ENCODE measurements at places on chromosomes 7 and 10. TPM values are rescaled to one million over a fixed set of nuclear protein-coding genes. Genes with fewer than 3 reads are reported as not detected.

GRCh38 chr7:3710122-3710521 lies 409.1 kb downstream of the SDK1 start:
- H3K4me1 ChIP-seq = no peaks in the 10 kb centered on the region
- H3K27ac ChIP-seq = no peak overlapping the region
- no peaks in the 10 kb centered on the region for H3K36me3 ChIP-seq

DNA sequence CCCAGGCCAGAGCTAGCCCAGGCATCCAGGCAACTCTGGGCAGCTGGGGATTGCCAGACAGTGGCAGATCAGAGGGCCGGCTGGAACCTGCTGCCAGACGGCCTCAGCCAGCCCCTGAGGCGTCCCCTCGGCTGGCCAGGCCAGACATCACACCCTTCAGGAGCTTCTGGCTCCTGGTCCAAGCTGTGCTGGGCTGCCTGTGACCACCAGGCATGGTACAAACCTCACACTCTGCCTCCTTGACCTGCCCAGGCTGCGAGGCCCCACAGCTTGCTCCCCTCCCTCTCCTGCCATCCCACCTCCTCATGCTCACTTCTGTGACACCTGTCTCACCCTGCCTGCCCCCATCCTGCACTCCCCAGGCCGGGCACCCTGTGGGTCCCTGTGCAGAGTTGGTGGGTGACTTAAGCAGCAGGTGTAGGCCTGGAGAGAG lies 5.7 kb downstream of the DEPP1 start:
- H3K4me3 ChIP-seq = no peak overlapping the region
- no peaks in the 10 kb centered on the region for H3K27me3 ChIP-seq
- peaks cover 15% of the 10 kb centered on the region for H3K4me1 ChIP-seq
- no peak overlapping the region for H3K27ac ChIP-seq
- no peak for DNase-seq
- no peaks in the 10 kb centered on the region for H3K36me3 ChIP-seq

GRCh38 chr10:45427970-45428366 lies 54.0 kb downstream of the ALOX5 start:
- H3K27me3 ChIP-seq = no peaks in the 10 kb centered on the region
- no peak overlapping the region for H3K27ac ChIP-seq
- H3K4me3 ChIP-seq = no peak overlapping the region
- DNase-seq = no peak

DNA sequence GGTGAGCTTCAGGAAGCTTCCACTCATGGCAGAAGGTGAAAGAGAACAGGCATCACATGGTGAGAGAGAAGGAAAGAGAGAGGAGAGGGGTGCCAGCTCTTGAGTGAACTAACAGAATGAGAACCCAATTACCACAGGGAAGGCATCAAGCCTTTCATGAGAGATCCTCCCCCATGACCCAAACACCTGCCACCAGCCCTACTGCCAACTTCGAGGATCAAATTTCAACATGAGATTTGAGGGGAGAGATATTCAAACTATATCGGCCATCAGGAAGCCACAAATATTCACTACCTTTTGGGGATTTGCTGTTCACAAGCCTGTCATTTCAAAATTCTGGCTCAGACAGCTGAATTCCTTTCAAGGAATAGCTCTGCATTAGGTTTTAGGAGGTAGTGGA lies 39.9 kb upstream of the SMNDC1 start:
- H3K4me1 ChIP-seq = no peaks in the 10 kb centered on the region
- no peaks in the 10 kb centered on the region for H3K27me3 ChIP-seq
- H3K4me3 ChIP-seq = no peak overlapping the region

DNA sequence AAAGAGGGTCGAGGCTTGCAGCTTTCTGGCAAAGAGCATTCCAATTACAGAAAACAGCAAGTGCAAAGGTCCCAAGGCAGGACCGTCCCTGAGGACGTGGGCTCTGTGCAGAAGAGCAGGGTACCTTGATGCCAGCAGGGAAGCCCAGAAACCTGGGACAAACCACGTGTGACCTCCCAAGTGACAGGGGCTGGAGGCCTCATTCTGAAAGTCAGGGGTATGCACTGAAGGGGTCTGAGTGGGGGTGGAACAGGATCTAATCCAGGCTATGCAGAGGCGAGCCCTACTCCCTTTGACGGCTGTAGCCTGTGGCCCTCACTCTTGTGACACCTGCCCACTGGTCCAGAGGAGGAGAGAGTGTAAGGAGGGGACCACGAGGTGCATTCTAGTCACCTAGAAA lies 22.9 kb downstream of the TMEM273 start:
- H3K27me3 ChIP-seq = no peaks in the 10 kb centered on the region
- H3K4me3 ChIP-seq = no peak overlapping the region
- H3K36me3 ChIP-seq = no peaks in the 10 kb centered on the region
- no peak overlapping the region for H3K27ac ChIP-seq
- no peak for DNase-seq
- no peaks in the 10 kb centered on the region for H3K4me1 ChIP-seq

DNA sequence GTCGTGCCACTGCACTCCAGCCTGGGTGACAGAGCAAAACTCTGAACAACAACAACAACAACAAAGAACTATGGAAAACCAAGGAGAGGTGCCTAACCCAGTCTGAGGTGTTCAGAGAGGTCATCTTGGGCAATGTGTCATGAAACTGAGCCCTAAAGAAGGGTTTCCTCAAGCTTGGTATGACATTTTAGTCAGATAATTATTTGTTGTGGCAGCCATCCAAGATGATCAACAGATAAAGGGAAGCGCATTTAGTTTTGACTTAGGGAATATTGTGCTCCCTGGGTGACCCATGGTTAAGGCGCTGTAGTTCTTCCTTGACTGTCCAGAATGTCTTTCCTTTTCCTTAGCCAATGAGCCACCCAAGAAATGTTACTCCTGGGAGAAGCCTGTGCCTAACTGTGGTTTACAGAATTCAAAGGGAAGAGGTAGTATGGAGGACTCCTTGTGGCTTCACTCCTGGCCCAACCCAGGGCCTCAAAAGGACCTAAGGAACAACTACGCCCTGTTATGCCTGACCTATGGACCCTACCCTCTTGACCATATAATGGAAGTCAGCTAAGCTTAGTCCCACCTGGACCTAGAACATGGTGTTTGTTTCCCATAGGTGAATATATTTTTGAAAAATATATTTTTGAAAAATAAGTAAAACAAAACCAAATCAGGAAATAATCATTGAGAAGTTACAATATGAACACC lies 42.4 kb downstream of the TPST1 start:
- peaks cover 5% of the 10 kb centered on the region for H3K4me1 ChIP-seq
- DNase-seq = no peak
- H3K4me3 ChIP-seq = no peak overlapping the region
- H3K27ac ChIP-seq = no peak overlapping the region
- no peaks in the 10 kb centered on the region for H3K27me3 ChIP-seq

DNA sequence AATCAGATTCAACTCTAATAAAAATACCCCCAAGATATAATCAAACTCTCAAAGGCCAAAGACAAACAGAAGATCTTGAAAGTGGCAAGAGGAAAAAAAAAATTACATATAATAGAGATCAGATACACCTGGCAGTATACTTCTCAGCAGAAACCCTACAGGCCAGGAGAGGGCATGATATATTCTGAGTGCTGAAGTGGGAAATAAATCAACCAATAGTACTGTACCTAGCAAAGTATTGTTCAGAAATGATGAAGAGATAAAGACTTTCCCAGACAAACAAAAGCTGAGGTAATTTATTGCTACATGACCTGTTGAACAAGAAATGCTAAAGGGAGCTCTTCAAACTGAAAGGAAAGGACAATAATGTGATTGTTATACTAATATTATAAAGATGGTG lies 291.9 kb downstream of the SH2D4B start:
- no peaks in the 10 kb centered on the region for H3K36me3 ChIP-seq
- no peaks in the 10 kb centered on the region for H3K27me3 ChIP-seq
- no peaks in the 10 kb centered on the region for H3K4me1 ChIP-seq
- H3K27ac ChIP-seq = no peak overlapping the region

DNA sequence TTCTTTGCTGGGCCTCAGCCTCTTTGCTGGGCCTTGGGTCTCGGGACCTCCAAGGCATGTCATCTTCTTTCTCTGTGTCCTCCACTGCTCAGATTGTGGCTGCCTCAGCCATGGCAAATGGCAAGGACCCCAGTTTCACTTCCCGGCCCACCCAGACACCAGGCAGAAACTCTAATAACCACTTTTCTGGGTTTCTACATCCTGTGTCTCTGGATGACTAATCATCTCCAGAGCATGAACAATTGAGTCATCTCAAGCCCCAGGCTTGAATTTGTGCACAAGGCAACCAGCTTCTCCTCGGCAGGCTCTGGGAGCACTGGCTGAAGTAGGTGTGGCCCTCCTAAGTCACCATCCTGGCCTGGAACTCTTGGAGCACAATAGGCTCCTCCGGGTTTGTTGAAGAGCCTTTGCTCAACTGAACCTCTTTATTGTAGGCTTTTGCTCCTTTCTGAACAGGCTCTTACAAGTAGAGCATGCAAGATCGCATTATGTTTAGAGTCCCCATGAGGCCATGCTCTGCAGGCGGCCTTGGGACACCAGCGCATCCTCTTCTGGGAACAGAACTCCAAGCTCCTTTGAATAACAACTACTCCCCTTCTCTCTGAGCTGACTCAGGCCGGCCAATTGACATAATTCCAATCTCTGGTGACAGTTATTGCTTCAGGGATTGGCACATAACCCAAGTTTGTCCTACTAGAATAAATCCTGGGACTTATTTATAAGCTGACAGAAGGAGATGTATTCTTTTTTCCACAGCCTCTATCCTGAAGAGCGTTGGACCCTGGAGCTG lies 218.1 kb downstream of the WDR11 start:
- H3K4me1 ChIP-seq = no peaks in the 10 kb centered on the region
- no peak overlapping the region for H3K4me3 ChIP-seq
- no peaks in the 10 kb centered on the region for H3K36me3 ChIP-seq
- H3K27ac ChIP-seq = no peak overlapping the region
- no peak for DNase-seq
- no peaks in the 10 kb centered on the region for H3K27me3 ChIP-seq

DNA sequence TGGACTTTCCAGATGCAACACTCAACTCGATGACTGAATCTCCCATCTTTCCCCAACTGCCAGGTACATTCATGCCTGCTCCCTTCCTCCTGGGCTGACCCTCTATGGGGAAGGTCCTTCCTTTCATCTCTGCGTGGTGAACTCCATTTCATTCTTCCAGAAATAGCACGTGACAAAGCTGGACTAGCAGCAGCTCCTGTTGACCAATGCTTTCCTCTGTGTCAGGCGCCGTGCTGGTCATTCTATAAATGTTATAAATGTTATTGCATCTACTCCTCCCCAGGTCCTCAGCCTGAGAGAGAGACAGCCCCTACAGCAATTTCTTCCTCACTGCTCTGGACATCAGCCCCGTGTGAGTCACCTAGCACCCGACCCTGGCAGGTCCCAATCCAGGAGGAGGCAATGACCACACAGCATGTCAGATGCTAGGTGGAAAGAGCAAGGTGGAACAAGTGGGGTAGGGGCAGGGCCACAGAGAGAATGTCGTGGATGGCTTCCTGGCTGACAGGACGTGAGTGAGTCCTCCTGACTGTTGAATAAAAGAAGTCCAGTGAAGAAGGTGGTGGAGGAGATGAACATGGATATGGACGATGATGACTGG lies 178.1 kb downstream of the ADAM12 start:
- no peak overlapping the region for H3K27ac ChIP-seq
- no peaks in the 10 kb centered on the region for H3K27me3 ChIP-seq
- H3K4me1 ChIP-seq = peaks cover 9% of the 10 kb centered on the region

DNA sequence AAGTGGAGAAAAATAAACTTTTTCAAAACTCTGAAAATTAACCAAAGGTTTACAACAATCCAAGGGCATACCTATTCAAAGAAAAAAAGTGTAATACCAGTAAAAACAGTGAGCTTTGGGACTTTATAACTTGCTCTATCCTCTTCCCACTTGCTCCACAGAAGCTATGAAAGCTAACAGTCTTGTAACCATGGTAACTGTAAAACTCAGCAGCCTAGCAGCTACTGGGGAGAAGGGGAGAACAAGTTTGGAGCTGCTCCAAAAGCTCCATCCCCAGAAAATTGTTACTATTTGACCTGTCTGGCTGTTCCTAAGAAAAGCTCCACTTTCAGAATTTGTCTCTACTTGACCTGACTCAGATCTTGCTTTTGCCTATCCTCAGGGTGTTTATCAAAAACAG lies 191.5 kb downstream of the OTUD1 start:
- H3K4me3 ChIP-seq = no peak overlapping the region
- H3K27ac ChIP-seq = no peak overlapping the region
- no peaks in the 10 kb centered on the region for H3K36me3 ChIP-seq
- no peaks in the 10 kb centered on the region for H3K27me3 ChIP-seq

DNA sequence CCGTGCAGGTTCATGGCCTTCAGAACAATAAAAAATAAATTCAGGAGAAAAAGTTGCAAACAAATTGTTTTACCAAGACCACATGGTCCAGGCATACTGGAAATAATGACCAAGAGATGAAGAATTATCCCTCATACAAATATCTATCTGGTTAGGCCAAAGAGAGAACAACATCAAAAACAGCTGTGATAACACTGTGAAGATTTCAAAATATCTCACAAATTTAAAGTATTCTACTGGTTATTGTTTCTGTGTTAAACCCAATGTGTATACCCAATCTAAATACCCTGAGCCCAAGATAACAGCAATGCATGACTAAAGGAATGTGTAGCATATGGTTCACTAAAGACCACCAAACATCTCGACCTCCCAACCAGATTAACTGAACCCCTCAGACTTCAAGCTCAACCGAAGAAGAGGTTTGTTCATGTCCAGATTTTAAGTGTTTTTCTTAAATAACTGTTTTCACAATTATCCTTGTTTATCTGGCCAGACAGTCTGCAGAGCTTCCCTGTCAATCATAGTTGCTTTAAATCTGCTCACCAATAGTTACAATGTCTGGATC lies 10.9 kb downstream of the OR9A2 start:
- no peak for DNase-seq
- H3K27ac ChIP-seq = no peak overlapping the region
- no peaks in the 10 kb centered on the region for H3K4me1 ChIP-seq
- H3K36me3 ChIP-seq = no peaks in the 10 kb centered on the region
- no peak overlapping the region for H3K4me3 ChIP-seq

DNA sequence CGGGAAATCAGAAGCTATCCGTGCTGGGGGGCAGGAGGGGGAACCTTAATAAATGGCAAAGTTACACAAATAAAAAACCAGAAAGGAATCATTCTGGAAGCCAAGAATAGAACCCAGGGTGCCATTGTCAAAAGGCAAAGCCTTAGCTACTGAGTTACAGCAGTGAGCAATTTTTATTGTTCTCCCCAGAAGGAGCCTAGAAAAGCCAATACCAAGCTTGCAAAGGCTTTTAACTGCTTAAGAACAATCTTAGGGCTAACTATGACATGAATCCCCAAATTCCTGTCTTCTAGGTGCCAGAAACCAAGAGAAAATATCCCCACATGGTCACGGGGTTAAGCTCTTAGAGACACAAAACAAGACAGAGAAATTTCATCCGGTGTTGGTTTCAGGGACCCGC lies 482.7 kb downstream of the CCSER2 start:
- no peaks in the 10 kb centered on the region for H3K27me3 ChIP-seq
- no peaks in the 10 kb centered on the region for H3K36me3 ChIP-seq
- no peak overlapping the region for H3K4me3 ChIP-seq

NEURL1 gene
- polyA plus RNA-seq = 0.28 TPM

PTF1A gene
- not detected for polyA plus RNA-seq

PLEKHS1 gene
- polyA plus RNA-seq = 0.01 TPM

CALCR gene
- polyA plus RNA-seq = 0.25 TPM

MINPP1 gene
- 13.8 TPM for polyA plus RNA-seq

PPP1R17 gene
- not detected for polyA plus RNA-seq
